ENCODE measurements at places on chromosomes 1 and 21.

- DNase-seq, result no peak
These were observed 43.0 kb upstream of the RAP1A start for GRCh38 chr1:111576547-111576946.

DNA sequence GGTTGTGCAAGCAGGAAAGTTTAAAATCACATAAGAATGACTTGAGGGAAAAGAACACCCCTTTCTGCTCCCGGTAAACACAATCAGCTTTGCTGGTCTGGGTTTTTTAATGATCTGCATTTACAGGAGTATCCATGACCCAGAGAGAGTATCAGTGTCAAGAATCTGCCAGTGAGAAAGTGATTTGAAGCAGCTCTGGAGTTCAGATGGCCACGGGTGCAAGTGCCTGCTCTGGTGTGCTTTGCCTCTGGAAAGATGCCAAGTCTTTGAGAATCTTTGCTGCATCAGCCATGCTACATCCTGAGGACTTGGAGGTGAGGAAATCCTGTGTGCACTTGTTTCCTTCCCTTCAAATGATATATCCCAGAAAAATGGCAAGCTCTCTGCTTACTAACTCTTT, 18.6 kb upstream of the MYSM1 start:
- peak; percentile 13 for DNase-seq

- no peak for DNase-seq
These were observed 35.9 kb upstream of the KIF21B start for GRCh38 chr1:201059401-201059800.

DNA sequence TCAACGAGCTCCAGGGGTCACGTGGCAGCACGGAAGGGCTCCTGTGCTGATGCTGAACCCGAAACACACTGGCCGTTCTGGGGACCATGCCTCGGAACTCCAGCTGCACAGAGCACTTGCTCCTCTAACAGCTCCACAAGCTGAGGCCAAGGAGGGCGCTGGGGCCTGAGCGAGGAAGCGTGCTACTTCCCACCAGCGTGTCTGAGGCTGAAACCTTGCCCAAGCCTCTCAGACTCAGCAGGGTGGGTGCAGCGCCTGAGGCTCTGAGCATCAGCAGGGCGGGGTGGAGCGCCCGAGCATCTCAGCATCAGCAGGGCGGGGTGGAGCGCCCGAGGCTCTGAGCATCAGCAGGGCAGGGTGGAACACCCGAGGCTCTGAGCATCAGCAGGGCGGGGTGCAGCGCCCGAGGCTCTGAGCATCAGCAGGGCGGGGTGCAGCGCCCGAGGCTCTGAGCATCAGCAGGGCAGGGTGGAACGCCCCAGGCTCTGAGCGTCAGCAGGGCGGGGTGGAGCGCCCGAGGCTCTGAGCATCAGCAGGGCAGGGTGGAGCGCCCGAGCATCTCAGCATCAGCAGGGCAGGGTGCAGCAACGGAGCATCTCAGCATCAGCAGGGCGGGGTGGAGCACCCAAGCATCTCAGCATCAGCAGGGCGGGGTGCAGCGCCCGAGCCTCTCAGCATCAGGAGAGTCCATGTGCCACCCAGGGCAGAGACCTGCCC, 9.6 kb downstream of the WRAP73 start:
- DNase-seq, result no peak

- no peak for DNase-seq
These were observed 75.1 kb downstream of the LAMC1 start for GRCh38 chr1:183098317-183098716.

- no peak for DNase-seq
These were observed 219.1 kb upstream of the FMN2 start for GRCh38 chr1:239872626-239873025.

DNA sequence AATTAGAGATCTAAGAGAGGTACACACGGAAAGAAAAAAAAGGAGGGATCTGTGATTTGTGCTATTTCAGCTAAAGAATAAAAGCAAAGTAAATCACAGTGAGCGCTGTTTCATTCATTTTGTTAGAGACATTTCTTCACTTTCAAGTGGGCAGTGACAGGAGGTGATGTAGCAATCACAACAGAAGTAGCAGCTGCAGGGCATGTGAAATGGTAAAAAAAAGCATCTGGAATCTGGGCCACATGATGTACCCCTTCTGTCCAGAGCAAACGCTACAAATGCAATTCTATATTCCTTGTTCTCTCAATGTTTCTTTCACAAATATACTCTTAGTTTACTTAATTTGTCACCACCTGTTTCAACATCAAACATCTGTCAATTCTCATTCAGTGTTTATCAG, 786.5 kb downstream of the LRRIQ3 start:
- DNase-seq, result peak; percentile 30

- no peak for DNase-seq
These were observed 1.5 kb downstream of the HES5 start for GRCh38 chr1:2528611-2528965.

DNA sequence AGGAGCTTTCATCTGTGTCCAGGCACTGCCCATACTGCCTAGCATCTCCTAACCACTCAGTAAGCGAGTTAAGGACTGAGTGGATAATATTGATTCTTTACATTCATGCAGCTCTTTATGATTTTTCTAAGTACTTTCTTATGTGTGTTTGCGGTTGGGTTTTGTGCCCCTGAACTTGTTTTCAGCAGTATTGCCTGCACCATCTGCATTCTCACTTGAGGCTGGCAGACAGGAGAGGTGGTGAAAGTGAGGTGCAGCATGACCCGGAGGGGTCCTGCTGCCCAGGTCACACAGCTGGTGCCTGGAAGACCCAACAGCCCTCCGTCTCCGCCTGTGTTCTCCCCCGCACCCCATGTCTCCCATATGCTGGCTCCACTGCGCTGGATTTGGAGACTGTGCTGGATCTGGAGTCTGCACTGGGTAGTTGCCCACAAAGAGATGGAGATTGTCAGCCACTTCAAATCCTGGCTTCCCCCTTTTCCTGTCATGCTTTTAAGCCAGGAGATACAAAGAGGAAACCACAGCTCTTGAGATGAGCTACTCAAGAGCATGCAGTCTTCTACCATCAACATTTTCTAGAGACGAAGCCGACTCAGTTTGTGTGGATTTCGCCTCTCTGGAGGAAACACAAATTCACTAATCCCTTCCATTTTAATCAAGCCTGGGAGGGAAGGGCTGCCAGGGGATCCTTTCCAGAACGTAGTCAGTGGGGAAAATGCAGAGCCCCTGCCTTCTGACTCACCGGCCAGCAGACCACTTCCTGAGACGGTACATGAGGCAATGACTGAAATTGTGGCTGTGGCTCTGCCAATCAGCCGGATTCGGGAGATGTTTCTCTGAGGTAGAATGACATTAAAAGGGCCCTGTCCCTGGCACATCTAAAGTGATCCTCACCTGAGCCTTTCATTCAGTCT, 71.7 kb upstream of the ANGPTL1 start:
- DNase-seq, result no peak

- DNase-seq, result no peak
These were observed 60.8 kb upstream of the PRKACB start for GRCh38 chr1:84083307-84083706.

DNA sequence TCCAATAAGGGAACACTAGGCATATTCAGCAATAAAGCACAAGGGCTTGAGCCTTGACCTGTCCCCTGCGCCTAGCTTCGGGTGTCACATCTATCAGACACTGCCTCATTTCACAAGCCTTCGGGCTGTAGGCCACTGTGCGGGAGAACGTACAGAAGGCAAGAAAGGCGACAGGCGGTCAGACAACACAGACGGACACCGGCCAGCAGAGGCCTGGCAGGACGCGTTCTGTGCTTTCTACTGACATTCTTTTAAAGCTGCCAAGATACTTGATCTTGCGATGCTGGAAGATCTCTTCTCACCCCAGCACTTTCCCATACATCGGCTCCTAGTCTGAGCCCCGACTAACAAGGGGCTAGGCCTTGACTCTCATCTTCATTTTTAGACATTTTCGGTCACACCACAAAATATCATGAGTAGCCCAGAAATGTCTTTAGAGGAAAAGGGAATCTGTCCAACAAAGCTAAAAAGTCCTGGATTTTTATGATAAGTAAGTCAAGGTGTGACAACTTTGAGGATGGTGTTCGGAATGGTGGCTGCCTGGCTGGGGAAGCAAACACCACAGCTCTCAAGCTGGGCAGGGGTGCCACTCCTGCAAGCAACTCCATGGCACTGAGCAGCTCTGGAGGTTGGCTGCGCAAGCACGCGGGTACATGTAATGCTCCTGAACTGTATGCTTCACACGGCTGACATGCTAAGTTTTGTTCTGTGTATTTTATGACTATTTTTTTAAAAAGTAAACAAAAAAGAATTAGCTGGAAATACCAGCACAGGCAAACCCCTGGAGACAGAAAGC, 18.7 kb downstream of the RIPK4 start:
- no peak for DNase-seq

DNA sequence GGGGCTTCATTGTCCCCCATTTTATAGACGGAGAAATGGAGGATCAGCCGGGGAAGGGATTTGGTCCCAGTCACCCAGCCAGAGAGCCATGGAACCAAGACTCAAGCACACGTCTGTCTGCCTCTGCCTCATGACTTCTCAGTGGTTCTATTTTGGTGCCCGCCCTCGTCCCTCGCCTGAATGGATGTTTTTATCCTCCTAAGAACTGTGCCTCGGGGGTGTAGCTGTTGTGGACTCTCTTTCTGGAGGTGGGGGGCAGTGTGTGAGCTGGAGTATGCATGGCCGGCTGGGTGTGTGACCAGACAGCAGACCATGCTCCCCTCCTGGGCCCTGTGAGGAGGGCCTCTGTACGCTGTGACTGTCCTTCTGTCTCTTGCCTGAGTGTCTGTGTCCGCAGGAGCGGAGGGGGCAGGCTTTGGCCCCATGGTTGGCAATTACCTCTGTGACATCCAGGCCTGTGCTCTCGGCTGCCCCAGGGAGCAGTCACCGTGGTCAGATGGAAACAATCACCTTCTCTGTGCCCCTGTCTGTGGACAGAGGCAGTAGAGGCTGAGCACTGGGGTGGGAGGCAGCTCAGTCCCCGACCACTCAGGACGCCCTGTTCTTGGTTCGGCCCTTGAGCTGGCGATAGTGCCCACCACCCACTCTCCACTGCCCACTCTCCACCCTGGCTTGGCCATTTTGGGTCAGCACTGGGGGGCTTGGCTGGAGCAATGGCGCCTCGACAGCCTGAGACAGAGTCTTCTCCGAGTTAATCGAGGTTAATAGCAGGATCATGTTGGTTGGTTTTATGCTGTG, 20.4 kb downstream of the WNT4 start:
- no peak for DNase-seq

DNA sequence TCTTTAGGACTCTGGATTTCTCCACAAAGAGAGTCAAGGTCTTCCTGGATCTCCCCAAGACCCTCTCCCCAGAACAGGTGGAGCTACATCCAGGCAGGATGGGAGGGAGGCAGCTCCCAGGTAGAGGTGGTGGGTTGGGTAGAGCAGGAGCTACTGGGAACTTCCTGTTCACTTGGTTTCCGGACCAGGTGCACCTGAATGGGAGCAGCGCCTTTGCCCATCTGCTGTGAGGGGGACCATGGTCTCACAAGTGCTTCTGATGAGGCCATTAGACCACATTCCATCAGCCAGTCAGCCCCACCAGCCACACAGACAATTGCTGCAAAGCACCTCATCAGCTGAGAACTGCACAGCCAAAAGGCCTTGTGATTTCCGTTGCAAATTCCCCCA, 188.8 kb downstream of the MATN1 start:
- DNase-seq, result no peak

Measured in NCI-H2171 (cell line).